ENCODE measurements at places on chromosomes 12 and 14.

DNA sequence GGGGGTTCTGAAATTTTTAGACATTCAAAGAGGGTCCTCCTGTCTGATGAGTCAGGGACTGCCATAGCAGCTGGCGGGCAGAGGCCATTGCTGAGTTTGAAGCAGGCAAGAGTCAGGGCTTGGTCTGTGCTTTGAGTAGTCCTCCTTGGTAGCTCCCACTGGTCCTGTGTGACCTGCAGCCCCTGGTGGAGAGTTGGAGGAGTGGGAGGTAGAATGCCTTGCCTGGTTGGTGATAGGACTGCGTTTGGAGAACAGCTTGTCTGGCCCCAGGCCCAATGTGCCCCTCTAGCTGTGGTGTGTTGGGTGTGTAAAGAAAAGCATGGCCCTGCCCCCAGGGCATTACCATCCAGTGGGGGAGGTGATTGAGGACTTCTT is 116.7 kb downstream of the BEGAIN start:
- no peak for DNase-seq

DNA sequence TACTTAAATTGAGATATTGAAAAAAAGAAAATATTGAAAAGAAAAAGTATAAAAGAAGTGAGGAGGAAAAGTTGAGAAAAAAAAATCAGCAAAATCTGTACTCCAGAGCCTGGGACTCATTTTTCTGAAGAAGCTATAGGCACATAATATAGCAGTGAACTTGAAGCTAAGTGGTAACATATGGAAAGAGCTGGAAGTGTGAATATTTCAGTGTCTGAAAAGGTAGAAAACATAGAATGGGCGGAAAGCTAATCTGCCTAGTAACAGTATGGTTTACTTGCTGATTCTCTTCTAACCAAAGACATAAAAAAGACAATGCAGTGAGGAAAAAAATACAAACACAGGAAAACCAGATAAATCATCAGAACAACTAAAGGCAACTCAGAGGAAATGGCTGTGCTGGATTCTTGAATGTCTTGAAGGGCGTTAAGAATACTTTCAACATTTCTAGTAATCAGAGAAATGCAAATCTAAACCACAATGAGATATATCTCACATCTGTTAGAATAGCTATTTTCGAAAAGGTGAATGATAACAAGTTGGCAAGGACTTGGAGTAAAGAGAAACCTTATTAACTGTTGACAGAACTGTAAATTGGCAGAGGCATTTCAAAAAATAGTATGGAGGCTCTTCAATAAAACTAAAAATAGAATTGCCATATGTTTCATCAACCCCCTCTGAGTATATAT is 784.6 kb downstream of the LRFN5 start:
- no peak for DNase-seq

DNA sequence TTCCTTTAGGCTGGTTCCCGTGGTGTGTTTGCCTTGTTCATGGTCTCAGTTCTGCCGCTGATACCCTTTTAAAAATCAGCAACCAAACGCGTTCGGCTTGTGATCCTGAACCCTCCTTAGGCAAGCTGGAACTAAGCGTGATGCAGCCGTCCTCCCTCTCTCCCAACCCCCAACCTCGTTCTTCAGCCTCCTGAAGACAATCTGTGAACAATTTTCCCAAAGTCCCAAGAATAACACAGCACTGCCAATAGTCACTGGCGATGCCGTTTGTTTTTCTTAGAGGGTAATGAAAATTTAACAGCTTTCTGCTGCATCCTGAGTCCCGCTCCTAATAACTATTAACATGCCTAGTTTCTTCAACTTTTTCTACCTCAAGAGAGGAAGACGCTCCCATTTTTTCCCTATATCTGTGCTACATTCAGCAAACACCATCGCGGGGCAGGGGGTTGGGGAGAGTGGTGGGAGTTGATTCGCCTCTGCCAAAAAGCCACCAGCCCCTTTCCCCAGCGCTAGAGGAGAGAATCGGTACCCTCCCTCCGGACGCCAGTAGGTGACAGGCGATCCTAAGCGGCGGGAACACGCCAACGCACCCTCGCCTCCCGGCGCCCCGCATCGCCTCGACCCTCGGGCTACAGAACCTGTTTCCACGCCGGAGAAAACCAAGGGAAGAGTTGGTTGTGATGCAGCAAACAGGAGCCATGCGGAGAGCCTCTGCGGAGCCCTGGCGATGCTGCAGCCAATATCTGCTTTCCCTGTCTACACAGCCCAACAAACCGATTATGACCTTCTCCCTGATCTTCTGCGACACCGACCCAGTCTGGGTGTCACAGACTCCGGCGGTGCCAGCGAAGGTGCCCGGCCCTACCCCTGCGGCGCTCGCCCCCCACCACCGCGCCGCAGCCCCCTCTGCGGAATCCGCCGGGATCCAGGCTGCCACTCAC is 752 bp downstream of the PRICKLE1 start:
- DNase-seq, result peak; percentile 13

GRCh38 chr14:39406560-39406959 is 25.7 kb downstream of the FBXO33 start:
- DNase-seq, result no peak

GRCh38 chr12:68766646-68767045 is 20.7 kb downstream of the SLC35E3 start:
- no peak for DNase-seq

GRCh38 chr12:116616536-116617248 is 57.5 kb downstream of the MAP1LC3B2 start:
- DNase-seq, result no peak

- DNase-seq, result peak; percentile 28
Measured at GRCh38 chr14:100622224-100622623, 35.0 kb upstream of the BEGAIN start.

GRCh38 chr12:52524241-52524897 is 4.2 kb upstream of the KRT5 start:
- DNase-seq, result no peak

- DNase-seq, result no peak
Measured at GRCh38 chr12:94990222-94990621, 13.3 kb downstream of the NDUFA12 start.

GRCh38 chr12:44653861-44654527 is 222.1 kb downstream of the NELL2 start:
- DNase-seq, result no peak

DNA sequence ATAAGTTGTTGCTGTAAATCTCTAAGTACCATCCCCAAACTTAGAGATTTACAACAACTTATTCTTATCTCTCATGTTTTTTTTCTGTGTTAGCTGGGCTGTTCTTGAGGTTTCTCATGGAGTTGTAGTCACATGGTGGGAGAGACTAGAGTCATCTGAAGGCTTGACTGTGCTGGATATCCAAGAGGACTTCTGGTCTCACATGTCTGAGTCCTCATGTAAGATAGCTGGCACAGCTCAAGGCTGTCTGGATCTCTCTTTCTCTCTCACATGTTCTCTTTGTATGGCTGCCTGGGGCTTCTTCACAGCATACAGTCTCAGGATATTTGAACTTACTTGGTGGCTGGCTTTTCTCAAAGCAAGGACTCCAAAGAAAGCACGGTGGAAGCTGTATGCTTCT is 63.8 kb downstream of the DACT1 start:
- no peak for DNase-seq
